Left renal cortex interstitium (tissue), 4 donors: ENCODE measurements at places on chromosomes 7 and 10. TPM values are rescaled to one million over a fixed set of nuclear protein-coding genes. Genes with fewer than 3 reads are reported as not detected.

DNA sequence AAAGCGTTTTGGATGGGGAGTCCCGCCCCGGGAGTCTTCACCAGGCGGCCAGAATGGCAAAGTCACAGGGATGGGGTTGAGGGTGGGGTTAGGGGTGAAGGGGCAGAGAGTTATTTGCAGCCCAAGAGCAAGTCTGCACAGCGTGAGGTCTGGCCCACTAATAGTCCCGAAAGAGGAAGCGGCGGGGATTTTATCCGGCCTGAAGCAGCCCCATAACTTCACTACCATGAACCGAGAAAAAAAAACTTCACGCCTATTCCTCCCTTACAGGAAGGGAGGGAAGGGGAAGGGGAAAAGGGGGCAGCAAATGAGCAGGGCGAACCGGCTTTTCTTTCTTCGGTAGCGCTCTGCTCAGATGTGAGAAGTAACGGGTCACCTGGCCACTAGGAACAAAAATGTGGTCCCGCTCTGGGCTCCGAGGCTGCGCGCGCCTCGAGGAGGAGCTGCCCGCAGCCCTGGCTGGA, 712 bp downstream of the ITPRIP start:
- DNase-seq, result no peak

- DNase-seq, result no peak
These were observed 9.4 kb downstream of the SLC35B4 start for GRCh38 chr7:134307320-134307719.

DNA sequence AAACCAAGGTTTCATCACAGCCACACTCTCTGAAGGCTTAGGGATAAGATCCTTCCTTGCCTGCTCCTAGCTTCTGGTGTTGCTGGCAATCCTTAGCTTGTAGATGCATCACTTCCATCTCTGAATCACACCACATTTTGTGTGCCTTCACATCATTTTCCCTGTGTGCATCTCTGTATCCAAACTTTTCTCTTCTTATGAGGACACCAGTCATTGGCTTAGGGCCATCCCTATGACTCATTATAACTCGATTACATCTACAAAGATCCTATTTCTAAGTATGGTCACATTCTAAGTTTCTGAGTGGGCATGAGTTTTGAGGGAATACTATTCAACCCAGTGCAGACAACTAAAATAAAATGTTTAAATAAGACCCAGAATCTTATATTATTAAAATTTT, 121.7 kb downstream of the C7orf25 start:
- no peak for DNase-seq

DNA sequence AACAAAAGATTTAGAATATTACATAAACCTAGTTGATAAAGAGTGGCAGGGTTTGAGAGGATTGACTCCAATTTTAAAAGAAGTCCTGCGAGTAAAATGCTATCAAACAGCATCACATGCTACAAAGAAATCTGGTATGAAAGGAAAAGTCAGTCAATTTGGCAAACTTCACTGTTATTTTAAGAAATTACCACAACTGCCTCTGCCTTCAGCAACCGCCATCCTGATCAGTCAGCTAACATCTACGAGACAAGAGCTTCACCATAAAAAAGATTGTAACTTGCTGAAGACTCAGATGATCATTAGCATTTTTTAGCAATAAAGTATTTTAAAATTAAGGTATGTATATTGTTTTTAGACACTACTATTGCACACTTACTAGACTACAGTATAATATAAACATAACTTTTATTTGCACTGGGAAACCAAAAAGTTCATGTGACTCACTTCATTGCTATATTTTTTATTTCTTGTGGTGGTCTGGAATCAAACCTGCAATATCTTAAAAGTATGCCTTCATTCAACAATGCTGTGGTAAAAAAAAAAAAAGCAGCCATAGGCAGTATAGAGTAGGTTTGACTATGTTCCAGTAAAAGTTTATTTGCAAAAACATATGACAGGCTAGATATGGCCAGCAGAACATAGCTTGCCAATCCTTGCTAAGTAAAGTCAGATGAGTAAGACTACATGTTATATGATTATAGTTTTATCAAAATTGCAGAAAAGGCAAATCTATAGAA, 74.4 kb downstream of the GLCCI1 start:
- no peak for DNase-seq

- DNase-seq, result no peak
These were observed 4.4 kb downstream of the BICC1 start for GRCh38 chr10:58517081-58517480.

DNA sequence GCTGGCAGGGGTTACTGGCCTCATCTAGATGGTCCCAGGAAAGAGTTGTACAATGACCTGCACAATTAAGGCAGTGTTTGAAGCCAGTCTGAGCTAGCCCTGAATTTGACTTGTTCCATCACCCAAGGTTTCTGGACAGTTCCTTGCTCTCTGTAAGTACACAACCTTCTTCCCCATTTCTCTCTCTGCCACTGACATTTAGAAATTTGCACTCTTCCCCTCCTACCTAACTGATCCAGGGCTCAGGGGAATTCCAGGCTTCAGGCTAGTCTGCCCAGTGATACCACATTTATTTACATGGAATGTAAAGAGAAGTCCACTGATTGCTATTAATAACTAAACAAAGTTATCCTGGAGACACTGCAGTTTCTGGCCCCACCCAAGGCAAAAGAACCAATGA, 139.0 kb upstream of the GPR26 start:
- DNase-seq, result no peak

DNA sequence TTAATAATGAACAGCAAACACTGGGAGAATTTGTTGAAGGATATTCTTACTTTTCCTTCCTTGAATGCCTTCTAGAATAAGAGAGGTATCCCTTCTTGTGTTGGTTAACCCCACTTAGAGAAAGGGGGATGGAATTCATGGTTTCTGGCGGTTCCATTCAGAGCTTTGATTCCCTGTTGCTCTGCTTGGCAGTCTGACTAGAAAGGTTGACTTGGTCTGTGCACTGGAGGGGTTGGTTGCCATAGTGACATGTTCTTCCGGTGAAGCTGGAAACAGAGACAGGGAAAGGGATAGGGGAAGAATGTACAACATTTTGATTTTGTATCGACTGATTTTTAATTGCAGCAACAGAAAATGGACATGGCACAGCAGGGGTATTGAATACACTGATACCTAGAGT, 2.5 kb downstream of the TMEM178B start:
- DNase-seq, result no peak

- DNase-seq, result no peak
These were observed 33.2 kb downstream of the GNAT3 start for GRCh38 chr7:80478683-80479082.

- DNase-seq, result no peak
These were observed 22.2 kb upstream of the CCL24 start for GRCh38 chr7:75835688-75836285.

PILRA gene
- polyA plus RNA-seq, result 8.5 TPM

GRCh38 chr10:87532696-87533095, 28.0 kb downstream of the MINPP1 start:
- no peak for DNase-seq

GRCh38 chr7:137417464-137417863, 73.9 kb upstream of the PTN start:
- DNase-seq, result no peak

GRCh38 chr7:130297628-130298543, 4.9 kb downstream of the CPA4 start:
- DNase-seq, result no peak

DNA sequence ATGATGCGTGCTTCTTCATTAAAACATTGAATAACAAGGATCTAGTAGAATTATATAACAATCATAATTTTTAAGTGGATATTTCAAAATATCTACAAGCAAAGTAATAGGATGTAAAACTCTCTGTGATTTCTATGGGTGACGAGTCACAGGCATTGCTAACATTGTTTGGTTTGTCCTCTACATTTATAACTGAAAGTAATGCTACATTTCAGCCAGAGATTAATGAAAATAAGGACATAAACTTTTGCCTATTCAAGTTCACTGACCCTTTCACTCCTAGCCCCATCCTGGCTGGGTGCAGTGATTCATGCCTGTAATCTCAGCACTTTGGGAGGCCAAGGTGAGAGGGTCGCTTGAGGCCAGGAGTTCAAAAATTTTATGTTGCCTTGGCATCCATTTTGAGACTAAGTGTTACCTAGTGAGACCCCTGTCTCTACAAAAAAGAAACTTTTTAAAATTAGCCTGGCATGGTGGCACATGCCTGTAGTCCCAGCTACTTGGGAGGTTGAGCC, 38.4 kb upstream of the HSPA12A start:
- no peak for DNase-seq

GRCh38 chr7:93622036-93623033, 47.8 kb upstream of the CALCR start:
- DNase-seq, result no peak

GRCh38 chr7:140506788-140507464, 27.6 kb upstream of the MKRN1 start:
- no peak for DNase-seq

- peak; percentile 36 for DNase-seq
These were observed 69.4 kb downstream of the NOC3L start for GRCh38 chr10:94293354-94293753.

C10orf71 gene
- 0.07 TPM for polyA plus RNA-seq

NPC1L1 gene
- 2.3 TPM for polyA plus RNA-seq

- DNase-seq, result no peak
These were observed 64.0 kb downstream of the TACR2 start for GRCh38 chr10:69352569-69353264.

- DNase-seq, result no peak
These were observed 26.1 kb downstream of the MNX1 start for GRCh38 chr7:156984174-156984891.

GRCh38 chr7:80974396-80975358, 55.8 kb upstream of the SEMA3C start:
- no peak for DNase-seq

MPP7 gene
- 7.6 TPM for polyA plus RNA-seq
